ENCODE measurements at places on chromosomes 11 and 22. TPM values are rescaled to one million over a fixed set of nuclear protein-coding genes. Genes with fewer than 3 reads are reported as not detected.

ALDH3B1 gene
- 5.7 TPM for total RNA-seq

TMEM45B gene
- 0.29 TPM for total RNA-seq

CCDC87 gene
- not detected for total RNA-seq

PARVG gene
- total RNA-seq = 9.7 TPM

- no peak for DNase-seq
Measured at GRCh38 chr22:28329186-28330073, 350.2 kb downstream of the TTC28 start.

DNA sequence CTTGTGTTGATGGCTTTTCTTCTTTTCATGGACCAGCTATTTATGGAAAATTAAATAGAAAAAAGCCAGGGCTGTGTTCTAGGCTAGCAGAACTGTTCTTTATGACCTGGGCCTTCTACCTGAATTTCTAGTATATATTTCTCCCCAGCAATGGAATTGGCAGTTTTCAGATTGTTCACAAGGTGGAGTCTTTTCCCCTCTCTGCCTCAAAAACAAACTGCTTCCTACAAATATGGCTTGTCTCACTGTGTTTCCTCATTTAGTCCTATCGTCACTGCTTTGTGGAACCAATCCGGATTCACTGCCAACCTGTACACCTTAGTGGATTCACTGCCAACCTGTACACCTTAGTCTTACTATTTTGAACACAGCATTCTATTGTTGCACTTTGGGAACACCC lies 5.0 kb upstream of the APOL5 start:
- DNase-seq = no peak

GRCh38 chr11:115173136-115173535 lies 331.1 kb downstream of the CADM1 start:
- no peak for DNase-seq

- DNase-seq = no peak
Measured at GRCh38 chr11:19472679-19473078, 231.9 kb upstream of the E2F8 start.

DNA sequence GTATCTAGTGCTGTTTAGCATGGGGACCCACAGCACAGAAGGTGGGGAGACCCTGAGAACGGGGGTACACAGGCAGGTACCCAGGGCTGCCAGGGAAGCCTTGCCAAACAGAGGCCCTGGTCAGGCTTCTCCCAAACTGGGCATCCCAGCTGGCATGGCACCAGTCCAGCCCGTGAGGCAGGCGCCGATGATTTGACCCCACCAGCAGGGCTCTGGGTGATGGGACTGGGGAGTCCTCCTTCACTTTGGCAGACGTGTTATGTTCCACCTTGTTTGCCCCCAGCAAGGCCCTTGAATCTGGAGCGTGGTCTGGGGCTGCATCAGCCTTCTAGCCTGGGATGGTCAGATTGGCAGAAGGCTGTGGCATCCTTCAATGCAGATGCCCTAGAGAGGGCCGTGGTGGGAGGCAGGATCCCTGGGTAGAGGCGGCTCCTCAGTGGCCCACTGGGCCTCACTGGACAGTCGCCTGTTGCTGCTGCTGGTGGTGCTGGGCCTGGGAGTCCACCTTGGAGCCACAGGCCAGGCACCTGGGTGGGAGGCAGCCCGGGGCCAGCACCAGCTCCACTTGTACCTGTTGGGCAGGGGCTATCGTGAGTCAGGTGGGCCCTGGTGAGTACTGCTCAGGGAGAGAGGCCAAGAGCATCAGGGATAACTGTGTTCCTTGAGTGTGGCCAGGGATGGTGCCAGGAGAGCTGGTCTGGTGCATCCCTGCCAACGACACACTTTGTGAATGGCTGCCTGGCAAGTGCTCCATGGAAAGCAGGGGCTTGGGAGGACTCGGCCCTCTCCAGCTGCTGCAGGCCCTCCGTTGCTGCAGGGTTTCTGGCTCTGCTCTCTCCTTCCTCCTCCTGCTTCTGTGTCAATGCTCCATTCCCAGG lies 3.3 kb downstream of the ADORA2A start:
- no peak for DNase-seq

GRCh38 chr11:70504246-70505020 lies 106.1 kb downstream of the CTTN start:
- no peak for DNase-seq

DNA sequence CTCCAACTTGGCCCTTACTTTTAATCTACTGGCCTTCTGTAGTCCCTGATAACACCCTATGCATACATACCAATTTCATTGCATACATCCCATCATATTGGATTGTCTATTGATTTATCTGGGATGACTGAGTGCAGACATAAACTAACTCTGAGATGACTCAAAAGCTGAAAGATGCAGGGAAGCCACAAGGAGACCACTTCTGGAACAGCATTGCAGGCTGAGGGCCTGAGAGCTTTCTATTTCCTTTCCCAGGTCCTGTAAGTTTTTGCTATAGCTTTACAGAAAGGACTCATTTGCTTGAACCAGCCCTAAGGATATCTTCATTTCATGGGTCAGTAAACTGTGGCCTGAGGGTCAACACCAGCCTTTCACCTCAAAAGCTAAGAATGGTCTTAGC lies 15.1 kb upstream of the SPON1 start:
- no peak for DNase-seq

GRCh38 chr22:21702700-21703683 lies 32.6 kb downstream of the YPEL1 start:
- no peak for DNase-seq

GRCh38 chr11:70804139-70804837 lies 406.0 kb downstream of the CTTN start:
- no peak for DNase-seq

GRCh38 chr22:44996120-44996519 lies 13.7 kb downstream of the PHF21B start:
- DNase-seq = no peak

DNA sequence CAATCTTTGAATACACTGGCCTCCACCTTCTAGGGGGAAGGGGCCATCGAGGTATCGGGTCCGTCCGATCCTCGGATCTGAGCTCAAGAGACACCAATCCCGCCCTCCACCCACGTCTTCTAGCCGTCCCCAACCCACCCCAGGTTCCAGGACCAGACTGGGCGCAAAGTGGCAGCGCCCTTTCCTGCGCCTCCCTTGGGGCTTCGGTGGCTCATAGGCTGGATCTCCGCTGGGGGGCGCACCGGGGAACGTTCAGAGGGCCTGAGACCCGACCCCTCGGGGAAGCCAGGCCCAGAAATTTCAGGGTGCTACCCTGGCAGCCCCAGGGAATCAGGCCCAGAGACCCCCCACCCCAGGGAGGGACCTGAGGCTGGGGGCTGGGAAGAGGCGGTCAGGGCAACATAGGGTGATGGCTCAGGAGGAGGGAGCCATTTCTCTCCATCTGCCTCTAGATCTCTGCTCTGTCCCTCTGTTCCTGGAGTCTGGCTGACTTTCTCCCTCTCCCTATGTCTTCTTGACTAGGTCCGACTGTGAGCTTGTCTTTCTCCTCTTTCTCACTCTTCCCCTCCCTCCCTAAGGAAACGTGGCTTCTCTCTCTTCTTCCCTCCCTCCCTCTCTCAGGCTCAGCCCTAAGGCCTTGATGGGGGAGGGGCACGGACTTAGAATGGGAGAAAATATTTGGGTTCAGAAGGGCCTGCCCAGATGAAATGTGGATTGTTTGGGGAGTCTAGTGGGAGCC lies 1.1 kb downstream of the CREB3L1 start:
- peak; percentile 66 for DNase-seq

DNA sequence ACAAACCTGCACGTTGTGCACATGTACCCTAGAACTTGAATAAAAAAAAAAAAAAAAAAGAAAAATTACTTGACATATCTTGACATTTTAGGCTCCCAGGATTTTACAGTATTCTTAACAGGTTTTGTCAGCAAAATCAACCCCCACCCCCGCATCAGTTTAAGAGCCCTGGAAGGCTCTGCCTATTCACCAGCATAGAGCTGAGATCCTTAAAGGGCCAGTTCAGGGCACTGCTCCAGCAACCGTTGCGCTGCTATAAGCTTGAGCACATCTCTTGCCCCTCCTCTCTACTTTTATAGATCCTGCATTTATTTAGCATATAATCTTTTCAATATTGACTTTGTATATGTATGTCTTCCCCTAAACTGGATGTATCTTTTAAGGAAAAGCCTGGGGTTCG lies 697 bp upstream of the PAFAH1B2 start:
- DNase-seq = peak; percentile 50

DNA sequence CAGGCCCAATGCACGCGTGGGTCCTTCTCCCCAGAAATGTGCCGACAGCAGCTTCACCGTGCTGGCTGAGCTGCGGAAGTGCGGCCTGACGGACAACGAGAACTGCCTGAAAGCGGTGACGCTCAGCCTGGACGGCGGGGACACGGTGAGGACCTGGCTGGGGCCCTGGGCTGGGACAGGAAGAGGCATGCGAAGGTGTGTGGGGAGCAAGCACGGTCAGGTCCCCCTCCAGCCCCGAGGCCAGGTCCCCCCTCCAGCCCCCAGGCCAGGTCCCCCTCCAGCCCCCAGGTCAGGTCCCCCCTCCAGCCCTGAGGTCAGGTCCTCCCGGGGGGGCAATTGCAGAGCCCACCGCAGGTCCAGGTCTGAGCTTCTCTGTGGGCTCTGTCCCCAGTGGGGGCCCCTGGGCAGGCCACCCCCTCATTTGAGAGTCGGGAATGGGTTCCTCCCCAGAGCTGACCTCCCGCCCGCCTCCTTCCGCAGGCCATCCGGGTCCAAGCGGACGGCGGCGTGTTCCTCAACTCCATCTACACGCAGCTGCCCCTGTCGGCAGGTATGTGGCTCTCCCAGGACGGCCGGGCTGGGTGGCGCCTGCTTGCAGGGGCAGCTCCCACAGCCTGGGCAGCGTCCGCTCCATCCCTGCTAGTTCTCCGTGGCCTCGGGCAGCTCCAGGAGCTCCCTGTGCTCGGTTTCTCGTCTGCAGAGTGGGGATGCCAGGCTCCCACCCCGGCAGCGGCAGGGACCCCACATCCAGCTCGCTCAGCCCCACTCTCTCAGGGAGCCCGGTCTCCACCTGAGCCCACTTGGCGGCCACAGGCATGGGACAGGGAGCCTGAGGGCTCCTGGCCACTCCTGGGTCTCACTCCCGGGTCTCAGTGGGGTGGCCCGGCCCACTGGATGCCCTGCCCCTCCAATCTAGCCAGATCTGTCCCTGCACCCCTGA lies 7.9 kb downstream of the MUC5B start:
- DNase-seq = no peak

DNA sequence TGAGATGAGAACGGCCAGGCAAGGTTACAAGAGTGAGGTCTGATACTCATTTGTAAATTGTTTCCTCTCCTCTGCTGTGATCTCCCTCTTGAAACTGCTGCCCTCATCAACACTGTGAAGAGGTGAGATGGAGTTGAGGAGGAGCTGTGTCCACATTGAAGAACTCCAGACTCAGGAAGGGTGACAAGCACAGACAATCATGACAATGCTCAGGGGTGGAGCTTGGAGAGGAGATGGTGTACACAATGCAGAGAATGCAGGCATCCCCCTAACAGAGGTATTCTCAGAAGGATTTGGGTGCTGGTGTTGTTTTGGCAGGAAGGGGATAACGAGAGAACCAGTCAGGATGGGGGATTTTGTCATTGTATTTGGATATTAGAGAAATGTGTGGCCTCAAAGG lies 21.5 kb upstream of the MMP7 start:
- no peak for DNase-seq

DNA sequence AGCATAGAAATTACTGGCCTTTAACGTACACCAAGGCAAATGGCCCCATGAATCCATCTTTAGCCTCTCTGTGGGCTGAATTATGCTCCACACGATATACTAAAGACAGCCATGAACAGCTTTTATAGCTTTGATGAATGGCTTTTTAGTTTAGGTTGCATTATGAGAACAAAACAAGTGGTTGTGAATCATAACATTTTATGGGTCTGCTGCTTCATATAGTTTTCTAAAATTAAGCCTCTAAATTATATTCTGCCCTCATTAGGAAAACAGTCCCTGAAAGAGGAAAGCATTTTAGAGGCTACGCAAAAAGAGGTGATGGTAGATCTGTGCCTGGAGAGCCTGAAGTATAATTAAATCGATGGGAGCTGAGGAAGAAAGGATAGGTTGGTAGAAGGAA lies 221.3 kb downstream of the CADM1 start:
- DNase-seq = no peak

GRCh38 chr11:91791171-91791468 lies 433.5 kb upstream of the FAT3 start:
- no peak for DNase-seq

DNA sequence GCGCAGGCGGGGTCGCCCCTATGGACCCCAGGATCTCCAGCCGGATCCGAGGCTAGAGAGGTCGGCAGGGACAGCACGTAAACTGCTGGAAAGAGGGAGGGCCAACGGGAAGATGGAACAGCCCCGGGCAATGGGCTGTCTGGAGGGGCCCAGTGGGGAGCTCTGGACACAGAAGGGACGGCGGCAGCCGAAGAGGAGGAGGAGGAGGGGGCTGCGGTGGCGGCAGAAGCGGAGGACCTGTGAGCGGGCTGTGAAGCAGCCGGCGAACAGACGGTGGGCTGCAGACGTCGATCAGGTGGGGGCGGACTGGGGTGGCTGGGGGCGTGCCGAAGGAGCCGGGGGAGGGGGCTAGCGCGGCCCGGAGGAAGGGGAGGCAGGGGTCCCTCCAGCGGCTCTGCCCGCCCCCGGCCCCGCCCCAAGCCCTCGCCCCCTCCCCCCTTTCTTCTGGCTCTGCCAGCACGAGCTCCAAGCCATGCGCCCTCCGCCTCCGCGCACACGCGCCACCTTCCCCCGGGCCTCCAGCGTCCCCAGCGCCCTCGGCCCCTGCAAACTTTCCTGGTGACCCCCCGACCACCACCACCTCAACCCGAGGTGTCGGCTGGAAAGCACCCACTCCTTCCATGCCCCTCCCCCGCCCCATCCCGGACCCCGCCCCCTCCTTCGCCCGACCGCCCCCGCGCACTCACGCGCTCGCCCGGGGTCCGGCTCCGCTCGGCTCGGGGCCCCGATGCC lies 432 bp downstream of the TNKS1BP1 start:
- DNase-seq = peak; percentile 60

DNA sequence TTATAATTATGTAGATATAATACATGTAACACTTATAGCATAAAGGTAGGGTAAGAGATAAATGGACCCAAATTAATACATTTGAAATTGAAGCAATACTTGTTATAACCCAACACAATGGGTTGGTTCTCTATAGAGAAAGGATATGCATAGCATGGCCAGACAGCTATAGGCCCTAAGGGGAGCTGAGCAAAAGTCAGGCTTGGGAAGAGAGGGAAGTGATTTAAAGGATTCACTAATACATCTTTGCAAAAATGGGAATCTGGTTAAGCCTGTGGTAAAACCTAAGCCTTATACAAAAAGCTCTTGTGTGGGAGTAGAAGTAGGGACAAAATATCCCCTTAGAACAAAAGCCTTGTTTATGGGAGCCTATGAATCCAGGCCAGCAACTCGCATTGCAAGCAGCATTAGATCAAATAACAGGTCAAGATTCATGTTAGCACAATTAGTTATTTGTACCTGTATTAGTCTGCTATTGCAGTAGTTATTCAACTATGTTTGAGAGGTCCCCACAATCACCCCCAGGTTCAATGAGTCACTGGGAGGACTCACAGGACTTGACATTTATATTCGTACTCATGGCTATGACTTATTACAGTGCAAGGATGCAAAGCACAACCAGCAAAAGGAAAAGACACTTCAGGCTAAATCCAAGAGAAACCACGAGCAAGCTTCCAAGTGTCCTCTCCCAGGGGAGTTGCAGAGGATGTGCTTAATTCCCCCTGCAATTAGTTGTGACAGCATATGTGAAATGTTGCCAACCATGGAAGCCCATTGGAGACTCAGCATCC lies 144.7 kb upstream of the LMO1 start:
- no peak for DNase-seq

Measured in uterus (tissue), 4 donors.